ENCODE measurements at places on chromosomes 2 and 18.

- peak; percentile 87 for DNase-seq
Measured at GRCh38 chr2:172253190-172254052, 150.7 kb upstream of the DLX2 start.

DNA sequence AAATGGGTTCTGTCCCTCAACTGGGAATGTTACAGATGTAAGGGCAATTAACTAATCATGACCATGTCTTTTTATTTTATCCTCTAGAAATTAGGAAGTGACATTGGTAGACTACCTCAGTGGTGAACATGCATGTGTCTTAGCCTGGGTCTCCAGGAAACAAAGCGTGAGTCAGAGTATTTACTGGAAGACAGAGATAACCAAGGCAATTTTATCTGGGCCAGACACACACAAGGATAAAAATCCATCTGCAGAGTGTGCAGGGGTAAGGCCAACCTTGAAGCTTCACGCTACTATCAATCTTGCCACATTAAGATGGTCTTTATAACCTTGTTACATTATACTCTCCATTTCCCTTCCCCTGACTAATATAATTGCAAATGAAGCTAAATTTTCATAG, 487.5 kb downstream of the SUCLG1 start:
- DNase-seq: no peak

DNA sequence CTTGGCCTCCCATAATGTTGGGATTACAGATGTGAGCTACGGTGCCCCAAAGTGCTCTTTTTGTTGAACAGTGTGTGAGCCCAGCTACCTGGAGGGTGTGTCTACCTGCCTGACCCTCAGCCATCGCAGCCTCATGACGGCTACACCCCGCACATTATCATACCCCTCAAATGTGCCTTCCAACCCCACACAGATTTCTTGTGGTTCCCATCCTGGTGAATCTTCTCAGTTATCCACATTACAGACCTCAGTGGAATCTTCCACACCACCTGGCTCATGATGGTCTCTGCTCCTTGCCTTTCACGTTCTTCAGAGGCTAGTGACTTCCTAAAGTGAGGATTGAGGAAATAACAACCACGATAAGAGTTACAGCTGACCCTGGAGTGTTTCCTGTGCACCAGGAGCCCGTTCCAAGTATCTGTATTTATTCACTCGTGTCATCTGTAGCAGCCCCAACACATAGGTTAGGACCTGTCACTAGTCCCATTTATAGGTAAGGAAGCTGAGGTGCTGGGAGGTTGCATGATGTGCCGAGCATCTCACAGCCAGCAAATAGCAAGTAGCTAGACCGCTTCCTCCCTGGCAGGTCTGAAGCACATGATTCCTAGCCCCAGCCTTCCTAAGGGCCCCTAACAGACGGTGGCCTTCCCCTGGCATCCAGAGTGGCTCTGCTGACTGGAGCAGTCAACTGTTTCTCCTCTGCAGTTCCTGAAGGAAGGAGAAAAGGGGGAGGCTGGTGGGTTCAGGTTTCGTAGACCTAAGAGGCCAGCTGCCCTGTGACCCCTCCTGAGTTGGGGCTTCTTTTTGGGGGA, 47.3 kb downstream of the TCF7L1 start:
- DNase-seq: no peak

DNA sequence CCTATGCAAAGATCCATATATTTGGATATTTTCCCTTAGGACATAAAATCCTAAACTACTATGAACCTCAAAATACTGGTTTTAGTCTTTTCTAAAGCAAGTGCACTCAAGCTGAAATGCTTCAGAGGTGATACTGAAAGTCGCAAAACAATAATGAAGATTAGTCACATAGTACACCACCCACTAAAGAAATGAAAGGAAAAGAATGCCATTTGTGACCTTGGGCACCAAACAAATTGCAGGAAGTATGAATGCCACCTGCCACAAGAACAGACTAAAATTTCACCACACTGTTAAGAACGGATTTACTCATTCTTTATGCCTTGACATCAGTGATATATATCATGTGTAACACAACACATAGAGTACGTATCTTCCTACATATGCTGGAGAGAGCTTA, 161.5 kb downstream of the ZNF521 start:
- no peak for DNase-seq

DNA sequence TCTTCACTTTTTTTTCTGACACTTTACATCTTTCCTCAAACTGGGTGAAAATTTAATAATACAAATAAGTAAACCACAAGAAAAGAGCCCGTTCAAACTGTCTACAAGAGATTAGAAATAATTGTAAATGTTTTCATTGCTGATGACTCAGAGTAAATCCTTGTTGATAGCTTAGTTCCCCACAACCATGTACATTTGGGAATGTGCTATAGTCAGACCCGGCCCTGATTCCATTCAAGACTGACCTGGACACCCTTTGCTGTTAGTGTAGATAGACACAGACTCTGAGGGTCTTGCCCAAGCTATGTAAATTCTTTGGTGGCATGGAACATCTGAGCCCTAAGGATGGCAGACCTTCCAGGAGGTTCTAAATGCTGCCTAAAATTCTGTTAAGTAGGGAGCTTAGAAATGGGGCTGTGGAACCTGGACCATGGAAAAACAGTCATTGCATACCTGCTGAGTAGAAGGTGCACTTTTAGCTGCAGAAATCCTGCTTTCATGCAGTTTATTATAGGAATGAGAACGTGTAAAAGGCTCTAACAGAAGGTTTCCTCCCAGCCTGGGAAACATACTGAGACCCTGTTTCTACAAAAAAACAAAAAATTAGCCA, 3.7 kb downstream of the MALT1 start:
- no peak for DNase-seq

DNA sequence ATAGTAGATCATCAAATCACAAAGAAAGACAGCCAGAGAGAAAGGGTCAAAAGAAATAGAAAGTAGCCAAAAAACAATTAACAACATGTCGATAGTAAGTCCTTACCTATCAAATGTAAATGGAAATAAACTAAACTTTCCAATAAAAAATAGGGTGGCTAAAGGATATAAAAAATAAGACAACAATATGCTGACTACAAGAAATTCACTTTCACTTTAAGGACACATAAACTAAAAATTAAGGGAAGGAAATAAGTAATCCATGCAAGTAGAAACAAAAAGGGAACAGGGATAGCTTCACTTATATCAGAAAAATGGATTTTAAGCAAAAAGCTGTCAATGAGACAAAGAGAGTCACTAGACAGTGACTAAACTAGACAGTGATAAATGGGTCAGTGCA, 903.9 kb upstream of the ZEB2 start:
- DNase-seq: no peak

DNA sequence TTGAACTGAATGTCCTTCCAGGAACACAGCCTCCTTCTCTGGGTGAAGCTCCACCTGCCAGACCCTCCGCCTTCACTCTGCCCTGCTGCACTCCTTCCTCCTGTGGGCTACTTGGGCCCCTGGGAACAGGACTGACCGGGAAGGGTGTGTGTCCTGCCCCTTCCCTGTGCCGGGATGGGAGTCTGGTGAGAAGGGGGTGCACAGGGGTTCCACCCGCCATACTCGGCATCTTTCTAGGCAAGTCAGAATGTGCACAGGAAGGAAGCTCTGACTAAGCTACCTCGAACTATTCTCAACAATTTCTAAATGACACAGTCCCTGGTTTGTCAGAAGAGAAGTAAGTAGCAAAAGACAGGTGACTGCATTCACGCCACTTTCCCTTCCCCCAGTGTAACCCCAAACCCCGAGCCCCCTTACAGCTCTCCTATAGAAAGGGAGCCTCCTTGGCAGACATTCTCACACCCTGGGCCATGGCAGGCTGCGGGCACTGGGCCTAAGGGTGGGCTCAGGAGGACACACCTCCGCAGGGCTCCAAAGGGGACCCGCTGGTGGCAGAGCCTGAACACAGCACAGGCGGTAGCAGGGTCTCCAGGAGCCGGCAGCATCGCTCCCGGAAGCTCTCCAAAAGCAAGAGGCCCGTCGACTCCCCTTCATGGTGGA, 184.1 kb downstream of the HDAC4 start:
- DNase-seq: peak; percentile 82

DNA sequence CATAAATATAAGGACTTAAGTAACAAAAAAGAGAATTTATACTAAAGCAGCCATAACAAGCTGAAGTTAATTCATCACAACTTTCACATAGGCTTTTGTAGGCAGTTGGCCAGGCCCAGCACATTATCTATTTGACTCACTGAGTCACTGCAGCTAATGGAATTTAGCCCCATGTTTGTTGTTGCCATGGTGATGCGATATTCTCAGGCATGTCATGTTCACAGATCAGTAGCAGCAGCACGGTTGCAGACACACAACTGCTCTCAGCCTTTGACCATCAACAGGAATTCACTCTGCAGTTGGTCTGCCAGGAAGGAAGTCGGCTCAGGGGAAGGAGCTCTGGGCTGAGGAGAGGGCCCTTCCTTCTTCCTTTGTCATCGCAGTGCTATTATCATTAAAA, 639.8 kb downstream of the TMEM182 start:
- DNase-seq: no peak

GRCh38 chr2:138943470-138943869, 163.3 kb upstream of the NXPH2 start:
- DNase-seq: no peak

GRCh38 chr2:48165070-48165753, 258.9 kb upstream of the FBXO11 start:
- DNase-seq: no peak

- DNase-seq: no peak
Measured at GRCh38 chr2:178756843-178757242, 50.4 kb downstream of the TTN start.

DNA sequence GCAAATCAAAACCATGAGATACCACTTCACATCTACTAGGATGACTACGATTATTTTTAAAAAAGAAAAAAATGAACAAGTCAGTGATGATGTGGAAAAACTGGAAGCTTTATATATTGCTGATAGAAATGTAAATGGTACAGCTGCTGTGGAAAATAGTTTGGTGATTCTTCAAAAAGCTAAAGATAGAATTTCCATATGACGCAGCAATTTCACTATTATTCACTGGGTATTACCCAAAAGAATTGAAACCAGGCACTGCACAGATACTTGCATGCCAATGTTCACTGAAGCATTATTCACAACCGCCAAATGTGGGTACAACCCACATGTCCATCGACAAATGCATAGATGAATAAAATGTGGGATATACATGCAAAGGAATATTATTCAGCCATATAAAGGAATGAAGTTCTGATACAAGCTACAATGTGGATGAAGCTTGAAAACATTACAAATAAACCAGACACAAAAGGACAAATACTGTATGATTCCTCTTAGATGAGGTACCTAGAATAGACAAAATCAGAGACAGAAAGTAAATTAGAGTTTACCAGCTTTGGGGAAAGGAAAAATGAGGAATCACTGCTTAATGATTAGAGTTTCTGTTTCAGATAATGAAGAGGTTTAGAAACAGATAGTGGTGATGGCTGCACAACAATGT, 11.1 kb downstream of the RTTN start:
- no peak for DNase-seq

GRCh38 chr2:43082903-43083677, 143.3 kb downstream of the ZFP36L2 start:
- no peak for DNase-seq

DNA sequence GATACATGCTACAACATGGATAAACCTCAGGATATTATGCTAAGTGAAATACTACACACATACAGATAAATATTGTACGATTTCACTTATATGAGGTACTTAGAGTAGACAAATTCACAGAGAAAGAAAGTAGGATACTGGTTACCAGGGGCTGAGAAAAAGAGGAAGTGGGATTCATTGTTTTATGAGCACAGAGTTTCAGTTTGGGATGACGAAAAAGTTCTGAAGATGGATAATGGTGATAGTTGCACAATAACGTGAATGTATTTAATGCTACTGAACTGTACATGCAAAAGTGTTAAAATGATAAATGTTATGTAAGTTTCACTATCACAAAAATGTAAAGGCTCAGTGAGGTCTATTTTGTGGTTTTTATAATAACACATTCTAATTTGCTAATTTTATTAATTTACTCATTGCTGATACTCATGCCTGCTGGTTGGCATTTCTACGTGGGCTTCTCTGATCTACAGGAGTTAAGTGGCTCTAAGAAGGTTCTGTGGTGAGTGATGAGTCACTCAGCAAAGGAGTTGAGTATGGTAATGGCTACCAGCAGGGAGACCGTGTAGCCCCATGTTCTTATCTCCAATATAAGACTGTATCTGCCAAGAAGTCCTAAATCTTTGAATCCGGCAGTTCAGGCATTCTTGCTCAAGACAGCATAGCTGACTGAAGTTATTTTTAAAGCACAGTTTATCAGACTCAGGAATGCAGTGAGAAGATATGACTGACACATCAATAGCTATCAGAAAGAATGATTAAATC, 41.1 kb downstream of the UPP2 start:
- no peak for DNase-seq

GRCh38 chr2:44295633-44296359, 20.5 kb downstream of the SLC3A1 start:
- DNase-seq: no peak

GRCh38 chr2:24040511-24040910, 6.7 kb downstream of the WDCP start:
- no peak for DNase-seq

DNA sequence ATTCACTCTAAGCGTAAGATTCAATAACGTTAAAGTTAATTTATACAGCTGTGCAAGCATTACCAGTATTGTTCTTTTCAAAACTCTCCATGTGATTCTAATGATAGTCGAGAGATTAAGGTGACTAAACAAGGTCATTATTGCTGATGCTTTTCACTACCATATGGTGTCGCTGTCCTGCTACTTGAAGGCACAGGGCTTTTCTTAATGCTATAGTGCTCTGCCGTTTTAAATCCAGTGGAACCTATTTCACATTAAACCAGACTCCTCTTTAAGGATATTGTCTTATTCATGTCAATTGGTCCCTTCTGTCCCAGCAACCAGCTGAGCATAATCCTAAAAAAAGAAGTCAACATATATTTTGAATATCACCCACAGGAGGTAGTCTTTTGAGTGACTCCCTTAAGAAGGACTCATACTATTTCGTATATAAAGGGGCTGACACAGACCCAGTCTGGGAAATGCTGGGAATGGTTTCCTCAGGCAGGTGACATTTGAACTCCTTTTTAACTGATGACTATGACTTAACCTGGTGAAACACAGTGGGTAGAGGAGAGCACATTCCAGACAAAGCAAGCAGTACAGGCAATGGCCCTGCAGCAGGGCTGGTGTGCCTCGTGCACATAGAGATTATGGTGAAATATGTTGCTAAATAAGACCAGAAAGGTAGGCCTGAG, 53.9 kb upstream of the CYTIP start:
- DNase-seq: no peak

Measured in activated CD8-positive, alpha-beta memory T cell treated with anti-CD3 and anti-CD28 coated beads for 24 hours (primary cell).